ENCODE measurements at places on chromosomes 4 and X.

- DNase-seq = no peak
Observed at GRCh38 chrX:46758163-46758955, 559 bp downstream of the SLC9A7 start.

- no peak for DNase-seq
Observed at GRCh38 chr4:42489095-42489494, 91.8 kb downstream of the SHISA3 start.

DNA sequence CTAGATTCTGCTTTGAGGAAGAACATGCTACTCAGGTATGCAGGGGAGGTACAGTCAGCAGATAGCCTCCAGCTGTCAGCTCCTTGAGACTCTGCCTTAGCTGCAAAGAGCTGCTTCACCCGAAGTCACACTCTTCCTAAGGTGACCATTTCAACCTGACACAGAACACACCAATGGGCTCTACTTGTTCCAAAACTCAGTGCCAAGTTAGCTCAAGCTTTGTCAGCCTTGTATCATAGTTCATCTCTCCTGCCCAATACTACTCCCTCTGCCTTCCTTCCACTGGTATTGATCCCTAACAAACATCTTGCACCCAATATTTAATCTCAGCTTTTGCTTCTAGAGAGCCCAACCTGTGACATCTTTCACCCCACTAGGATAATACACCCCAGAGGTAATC is 7.8 kb upstream of the SMARCA1 start:
- DNase-seq = no peak

DNA sequence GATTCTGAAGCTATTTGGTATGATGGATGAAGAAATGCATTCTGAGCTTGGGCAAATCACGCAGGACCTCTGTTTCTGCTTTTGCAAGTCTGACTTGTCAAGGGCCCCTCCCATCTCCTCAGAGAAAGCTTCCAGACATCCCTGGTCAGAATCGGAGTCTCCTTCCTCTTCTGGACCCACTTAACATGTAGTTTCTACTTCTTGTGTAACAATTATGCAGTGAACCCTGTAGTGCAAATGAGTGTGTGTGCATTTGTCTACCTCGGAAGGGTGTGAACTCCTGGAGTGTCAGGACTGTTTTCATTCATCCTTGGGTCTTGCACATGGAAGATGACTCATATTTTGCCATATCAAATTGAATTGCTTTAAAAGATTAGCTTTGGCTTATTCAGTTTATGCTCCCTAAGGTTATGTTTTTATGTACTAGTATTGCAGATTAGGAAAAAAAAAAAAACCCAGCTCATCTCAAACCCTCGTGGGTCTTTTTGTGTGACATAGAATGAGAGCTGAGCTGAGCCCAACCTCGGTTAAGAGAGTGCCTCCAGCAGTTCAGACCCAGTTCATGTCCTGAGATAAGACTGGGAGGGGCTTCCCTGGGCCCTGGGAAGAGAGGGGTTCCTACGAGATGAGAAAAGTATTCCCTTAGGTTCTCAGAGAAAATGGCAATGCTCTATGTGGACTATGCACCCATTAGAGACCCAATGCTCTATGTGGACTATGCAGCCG is 61.1 kb upstream of the RPL34 start:
- DNase-seq = no peak

GRCh38 chr4:174753021-174753420 is 76.0 kb downstream of the GLRA3 start:
- DNase-seq = no peak

GRCh38 chr4:32032136-32032672 is 1312.0 kb downstream of the PCDH7 start:
- DNase-seq = no peak

DNA sequence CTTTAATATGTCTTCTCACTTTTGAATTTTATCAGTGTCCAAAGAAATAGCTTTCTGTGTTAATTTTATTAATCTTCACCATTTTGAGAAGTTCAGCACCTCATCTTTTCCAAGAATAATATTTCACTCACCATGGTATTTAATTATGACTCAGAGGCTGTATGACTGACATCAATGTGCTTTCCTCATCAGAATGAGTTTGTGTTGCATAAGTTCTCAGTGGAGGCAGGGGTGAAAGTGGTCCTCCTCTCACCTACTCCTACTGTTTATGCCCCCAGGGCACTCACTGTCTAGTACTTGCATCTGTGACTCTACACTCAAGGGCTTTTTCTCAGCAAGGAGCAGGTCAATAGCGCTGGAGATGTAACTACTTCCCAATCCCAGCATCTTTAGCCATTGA is 905.3 kb upstream of the INTU start:
- DNase-seq = peak; percentile 9

DNA sequence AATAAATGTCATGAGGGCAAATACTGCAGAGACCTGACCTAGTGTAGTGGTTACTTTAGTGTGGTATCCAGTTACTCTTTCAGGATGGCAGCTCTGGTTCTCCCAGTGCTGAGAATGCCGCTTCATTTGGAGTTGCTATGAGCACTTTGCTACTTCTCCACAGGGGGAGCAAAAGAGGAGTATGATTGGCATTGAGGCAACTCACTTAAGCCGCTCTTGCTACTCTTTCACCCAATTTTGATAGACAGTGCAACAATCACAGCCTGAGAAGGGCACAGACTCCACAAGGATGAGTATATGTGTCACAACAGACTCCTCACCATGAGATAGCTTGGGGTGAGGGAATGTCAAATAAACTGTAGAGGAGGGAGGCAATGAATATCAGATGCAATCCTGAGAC is 81.2 kb downstream of the NPY1R start:
- no peak for DNase-seq
